Endothelial cell (in vitro differentiated cells): ENCODE measurements at places on chromosomes 7 and 10.

- no peak for DNase-seq
These were observed 180.9 kb downstream of the ADAM12 start for GRCh38 chr10:126207313-126207771.

DNA sequence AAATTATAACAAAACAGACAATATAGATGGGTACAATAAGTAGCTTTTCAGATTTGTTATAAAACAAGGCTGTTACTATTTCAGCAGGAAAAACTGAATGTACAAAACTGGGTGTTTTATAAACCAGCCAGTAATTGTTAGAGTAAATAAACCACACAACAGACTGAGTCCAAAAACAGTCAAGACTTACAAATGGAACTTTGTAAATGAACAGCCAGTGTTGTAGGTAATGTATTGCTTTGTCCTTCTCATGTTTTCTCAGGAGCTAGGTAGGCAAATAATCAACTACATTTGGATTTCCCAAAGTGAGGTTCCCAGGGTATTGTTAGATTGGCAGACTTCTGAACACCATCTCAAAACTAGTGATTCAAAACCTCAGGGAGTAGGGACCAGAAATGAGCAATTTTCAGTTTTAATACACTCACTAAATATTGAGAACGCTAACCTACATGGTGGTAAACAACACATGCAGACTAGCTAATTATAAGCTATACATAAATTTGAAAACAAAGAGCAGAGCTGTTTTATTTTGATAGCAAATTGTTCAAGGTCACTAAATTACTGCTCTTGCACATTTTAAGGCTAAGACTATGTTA lies 36.2 kb downstream of the HERPUD2 start:
- DNase-seq: no peak

GRCh38 chr10:22345301-22346095 lies at the start of gene SPAG6:
SPAG6 (plus strand) TSS chr10:22345496; CDS start chr10:22345612, 116 bp downstream.
- peak; percentile 76 for DNase-seq

DNA sequence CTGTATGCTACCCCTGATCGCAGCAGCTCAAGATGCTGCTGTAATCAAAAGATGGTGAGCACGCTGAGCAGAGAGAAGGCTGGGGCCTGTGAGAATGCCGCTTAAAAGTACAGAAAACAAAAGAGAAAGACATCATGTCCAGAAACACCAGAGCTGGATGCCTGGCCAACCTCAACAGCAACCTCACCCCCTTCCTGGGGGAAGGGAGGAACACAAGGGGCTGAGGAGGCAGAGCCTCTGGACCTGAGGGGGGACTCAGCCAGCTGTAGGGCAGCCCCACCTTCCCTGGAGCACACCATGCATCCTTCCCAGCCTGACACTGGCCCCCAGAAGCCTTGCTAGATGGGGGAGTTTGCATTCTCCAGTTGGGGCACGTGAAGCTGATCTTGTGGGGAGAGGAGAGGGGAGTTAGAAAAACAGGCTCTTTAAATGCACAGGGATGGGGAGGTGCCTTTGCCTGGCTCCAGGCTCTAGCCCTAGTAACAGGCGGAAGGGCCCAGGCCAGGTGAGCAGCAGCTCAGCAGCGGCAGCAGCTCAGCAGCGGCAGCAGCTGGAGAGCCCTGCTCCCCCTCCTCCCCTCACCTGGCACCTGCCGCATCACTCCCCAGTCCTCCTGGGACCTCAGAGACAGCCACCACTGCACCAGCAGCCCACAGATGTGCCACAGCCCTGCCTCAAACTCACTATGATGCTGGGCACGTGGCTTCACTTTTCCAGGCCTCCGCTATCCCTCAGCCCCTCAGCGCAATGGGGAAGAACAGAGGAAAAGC lies 156.3 kb downstream of the NEURL1 start:
- DNase-seq: no peak

GRCh38 chr10:53331460-53331859 lies 558.9 kb upstream of the MBL2 start:
- no peak for DNase-seq

- no peak for DNase-seq
These were observed 60.0 kb downstream of the DLG5 start for GRCh38 chr10:77866598-77866997.

DNA sequence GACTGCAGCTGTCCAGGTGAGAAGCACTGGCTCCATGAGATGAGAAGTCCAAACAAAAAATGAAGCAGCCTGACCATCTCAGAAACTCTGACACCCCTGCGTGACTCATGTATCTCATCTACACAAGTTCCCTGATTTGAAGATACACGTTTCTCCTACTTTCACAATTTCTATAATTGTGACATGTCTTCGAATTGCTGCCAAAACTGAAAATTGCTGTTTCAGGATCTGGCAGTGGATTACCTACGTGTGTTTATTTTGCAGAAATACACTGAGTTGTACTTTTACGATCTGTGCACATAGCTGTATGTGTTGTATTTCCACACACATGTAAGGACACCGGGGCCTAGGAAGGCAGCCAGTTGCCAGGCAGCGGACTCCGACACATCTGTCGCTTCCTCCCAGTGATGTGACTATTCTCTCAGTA lies 53.2 kb downstream of the LARP4B start:
- no peak for DNase-seq

GRCh38 chr7:46319841-46320240 lies 398.8 kb upstream of the IGFBP3 start:
- DNase-seq: no peak

- DNase-seq: no peak
These were observed 1.5 kb downstream of the SUN1 start for GRCh38 chr7:833601-834258.

DNA sequence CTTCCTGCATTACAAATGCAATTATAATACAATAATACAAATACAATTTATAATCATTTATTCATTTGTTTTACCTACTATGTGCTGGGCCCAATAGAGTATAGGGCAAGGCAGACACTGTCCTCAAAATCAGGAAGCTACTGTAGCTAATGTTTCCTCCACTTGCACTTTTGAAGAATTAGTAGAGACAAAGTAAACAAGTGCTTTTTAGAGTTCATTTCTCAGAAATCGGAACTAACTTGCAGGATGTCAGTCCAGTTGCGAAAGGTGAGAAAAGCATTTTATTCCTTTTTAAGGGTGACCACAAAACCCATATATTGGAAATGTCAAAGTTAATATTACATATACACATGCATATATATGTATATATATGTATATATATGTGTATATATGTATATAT lies 14.2 kb downstream of the ADRB1 start:
- DNase-seq: no peak

GRCh38 chr10:71771821-71772617 lies 1.3 kb downstream of the VSIR start:
- DNase-seq: no peak

GRCh38 chr10:15451137-15452094 lies 80.3 kb upstream of the FAM171A1 start:
- DNase-seq: no peak

DNA sequence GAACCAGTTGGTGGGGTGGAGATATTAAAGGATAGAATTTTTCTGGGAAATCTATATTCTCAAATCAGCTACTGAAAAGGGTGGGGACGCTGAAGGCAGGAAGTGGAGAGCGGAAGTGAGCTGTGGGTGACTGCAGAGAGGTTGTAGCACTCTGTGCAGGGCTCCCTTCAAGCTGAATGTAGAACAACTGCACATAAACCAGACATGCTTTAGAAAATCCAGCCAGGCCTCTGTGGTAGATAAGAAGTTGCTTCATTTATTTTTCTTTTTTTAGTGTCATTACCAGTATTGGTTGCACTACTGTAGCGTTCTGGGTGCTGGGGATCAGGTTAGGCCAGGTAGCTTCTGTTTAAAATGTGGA lies 127.8 kb downstream of the CELF2 start:
- no peak for DNase-seq

DNA sequence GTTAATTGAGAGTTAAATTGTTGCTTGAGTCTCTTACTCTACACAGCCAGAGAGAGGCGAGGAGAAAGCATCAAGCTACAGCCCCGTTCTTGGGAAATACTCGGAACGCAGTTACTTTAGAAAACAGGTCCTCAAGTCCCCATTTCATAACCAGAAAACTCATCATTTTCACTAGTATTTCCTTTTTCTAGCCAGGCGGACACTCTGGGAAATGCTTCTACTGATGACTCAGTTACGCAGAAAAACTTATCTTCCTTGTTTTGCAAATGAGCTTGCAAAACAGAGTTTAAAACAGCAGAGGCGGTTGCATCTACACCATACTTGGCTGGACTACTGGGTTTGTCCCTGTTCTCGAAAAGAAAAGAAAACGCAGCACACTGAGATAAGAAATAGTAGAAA lies 111.4 kb upstream of the FGFR2 start:
- DNase-seq: no peak

DNA sequence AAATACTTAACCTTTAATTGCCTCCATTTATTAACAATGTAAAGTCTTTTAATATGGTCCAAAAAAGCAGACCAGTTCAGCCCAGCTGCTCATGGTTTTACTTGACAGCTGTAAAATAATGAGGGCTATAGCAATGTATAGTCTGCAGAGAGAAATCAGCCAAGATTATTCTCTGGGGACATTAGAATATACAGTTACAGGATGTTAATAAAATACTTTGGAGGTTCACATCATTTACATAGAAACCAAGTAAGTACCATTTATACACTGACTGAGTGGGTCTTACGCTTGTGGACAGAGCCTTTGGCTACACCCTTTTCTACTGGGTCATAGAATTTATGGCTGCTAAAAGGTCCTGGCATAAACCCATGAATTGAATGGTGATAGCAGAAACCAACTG lies 340.7 kb upstream of the CELF2 start:
- no peak for DNase-seq

GRCh38 chr10:131000743-131001142 lies 310.8 kb downstream of the TCERG1L start:
- DNase-seq: no peak

GRCh38 chr10:9437131-9437530 lies 1382.6 kb downstream of the GATA3 start:
- no peak for DNase-seq

- DNase-seq: no peak
These were observed 44.1 kb downstream of the CHST3 start for GRCh38 chr10:72008096-72008981.

DNA sequence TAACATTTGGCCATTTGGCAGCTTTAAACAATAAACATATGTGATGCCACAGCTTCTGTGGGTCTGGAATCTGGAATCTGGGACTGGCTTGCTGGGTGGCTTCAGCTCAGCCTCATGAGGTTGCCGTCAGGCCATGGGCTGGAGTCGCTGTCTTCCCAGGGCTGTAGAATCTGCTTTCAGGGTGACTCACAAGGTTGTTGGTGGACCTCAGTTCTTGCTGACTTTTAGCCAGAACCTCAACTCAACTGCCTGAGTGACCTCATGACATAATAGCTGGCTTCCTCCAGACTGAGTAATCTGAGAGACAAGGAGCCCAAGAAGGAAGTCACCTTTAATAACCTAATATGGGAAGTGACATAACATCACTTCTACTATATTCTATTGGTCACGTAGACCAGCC lies 44.6 kb upstream of the TSPAN13 start:
- DNase-seq: no peak

DNA sequence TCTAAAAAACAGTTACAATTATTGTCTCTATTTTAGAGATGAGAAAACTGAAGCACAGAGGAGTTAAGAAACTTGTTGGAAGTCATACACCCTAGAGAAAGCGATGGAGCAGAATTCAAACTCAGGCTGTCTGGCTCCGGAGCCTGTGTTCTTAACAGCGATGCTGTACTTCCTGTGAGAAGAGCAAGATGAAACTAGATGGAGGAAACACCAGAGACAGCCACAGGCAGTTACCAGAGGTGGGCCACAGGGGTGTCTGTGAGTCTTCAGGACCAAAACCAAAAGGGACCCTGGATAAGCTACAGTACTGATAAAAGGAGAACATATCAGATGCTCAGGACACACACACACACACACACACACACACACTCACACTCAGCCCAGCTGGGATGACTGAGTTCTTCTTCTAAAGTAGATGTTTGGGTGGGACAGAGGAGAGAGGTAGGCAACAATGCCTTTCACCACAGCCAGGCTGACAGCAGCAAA lies 289.2 kb downstream of the FZD1 start:
- no peak for DNase-seq

- DNase-seq: no peak
These were observed 104.3 kb upstream of the LANCL2 start for GRCh38 chr7:55260676-55261385.
